ENCODE measurements at places on chromosomes 7 and 10. TPM values are rescaled to one million over a fixed set of nuclear protein-coding genes. Genes with fewer than 3 reads are reported as not detected.

DNA sequence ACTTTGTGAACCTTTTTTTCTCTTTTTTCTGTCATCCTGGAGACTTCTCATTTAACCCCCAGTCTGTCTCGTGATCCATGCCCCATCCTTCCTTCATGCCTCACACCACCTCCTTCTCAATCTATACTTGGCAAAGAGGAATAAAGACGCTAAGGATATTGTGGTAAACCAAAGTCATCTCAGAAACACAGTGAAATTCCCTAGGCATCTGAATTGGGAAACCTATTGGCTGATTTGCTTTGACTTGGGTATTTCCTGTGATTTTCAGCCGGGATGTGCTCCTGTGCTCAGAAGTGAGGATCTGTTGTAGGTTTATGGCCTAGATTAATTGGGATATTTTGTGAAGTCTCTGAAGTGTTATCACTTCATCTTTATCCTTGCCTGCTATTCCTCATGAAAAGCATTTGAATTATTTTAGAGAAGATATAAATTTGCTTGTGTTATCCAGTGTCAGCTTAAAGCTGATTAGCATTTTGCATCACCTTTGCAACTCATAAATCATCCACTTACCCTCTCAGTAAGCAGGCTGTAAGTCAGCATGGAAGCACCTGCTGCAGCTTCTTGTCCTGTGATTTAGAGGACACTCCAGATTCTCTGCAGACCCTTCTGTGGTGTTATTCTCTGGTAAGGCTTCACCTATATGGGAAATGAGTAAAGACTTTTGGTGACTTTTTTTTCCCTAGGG is 138.0 kb downstream of the AUTS2 start:
- H3K36me3 ChIP-seq: no peaks in the 10 kb centered on the region
- no peak overlapping the region for H3K4me3 ChIP-seq
- no peak overlapping the region for H3K27ac ChIP-seq
- no peak for DNase-seq

DNA sequence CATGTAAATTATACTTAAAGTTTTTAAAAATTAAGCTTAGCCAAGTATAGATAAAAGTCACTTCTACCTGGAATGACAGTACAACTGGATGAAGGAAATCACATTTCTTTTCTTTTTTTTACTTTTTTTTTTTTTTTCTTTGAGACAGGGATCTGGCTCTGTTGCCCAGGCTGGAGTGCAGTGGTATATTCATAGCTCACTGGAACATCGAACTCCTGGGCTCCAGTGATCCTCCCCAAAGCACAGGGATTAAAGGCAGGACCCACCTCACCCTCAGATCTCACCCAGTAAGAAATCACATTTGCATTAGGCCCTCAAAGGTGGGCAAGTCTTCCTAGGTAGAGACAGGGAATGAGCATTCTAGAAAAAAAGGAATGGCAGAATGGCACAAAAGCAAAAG is 69.5 kb upstream of the C1GALT1 start:
- H3K27ac ChIP-seq: no peak overlapping the region
- no peak overlapping the region for H3K4me3 ChIP-seq
- no peaks in the 10 kb centered on the region for H3K27me3 ChIP-seq

DNA sequence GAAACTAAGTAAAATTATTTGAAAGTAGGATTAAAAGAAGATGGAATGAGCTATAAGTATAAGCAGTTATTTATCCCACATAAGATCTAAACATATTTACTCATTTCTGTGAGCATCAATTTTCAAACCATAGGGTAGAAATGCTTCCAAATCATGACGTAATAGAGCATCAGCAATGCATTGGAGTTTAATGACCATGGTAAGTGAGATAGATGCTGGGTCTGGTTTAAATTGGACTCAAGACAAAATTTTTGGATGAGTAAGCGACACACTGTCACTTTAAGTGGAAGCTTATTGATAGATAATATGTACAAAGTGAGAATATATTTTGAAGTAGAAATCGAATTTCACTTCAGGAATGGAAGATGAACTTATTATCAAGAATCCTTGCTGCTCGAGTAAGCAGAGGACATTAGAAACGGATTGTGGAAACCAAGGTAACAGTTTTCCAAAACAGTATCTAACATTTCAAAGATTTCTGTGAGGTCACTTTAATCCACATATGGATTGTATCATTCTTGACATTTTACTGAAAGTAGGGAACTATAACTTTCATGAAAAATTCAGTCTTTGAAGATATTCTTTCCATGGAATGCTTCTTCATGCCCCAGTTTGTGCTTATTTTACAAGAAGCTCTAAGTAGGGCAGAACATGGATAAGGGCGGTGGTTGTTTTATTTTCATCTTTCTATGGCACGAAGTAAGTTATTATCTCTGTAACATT is 85.8 kb downstream of the AGMO start:
- H3K36me3 ChIP-seq: no peaks in the 10 kb centered on the region
- no peak for DNase-seq
- H3K4me1 ChIP-seq: no peaks in the 10 kb centered on the region
- no peak overlapping the region for H3K27ac ChIP-seq
- peaks cover 11% of the 10 kb centered on the region for H3K27me3 ChIP-seq

- no peaks in the 10 kb centered on the region for H3K27me3 ChIP-seq
- no peak for DNase-seq
- no peak overlapping the region for H3K4me3 ChIP-seq
- H3K36me3 ChIP-seq: no peaks in the 10 kb centered on the region
Observed at GRCh38 chr10:14389981-14390590, 59.4 kb upstream of the FRMD4A start.

GRCh38 chr10:387909-388660 is 252.8 kb downstream of the ZMYND11 start:
- DNase-seq: no peak
- no peaks in the 10 kb centered on the region for H3K36me3 ChIP-seq
- H3K4me1 ChIP-seq: no peaks in the 10 kb centered on the region
- H3K27me3 ChIP-seq: no peaks in the 10 kb centered on the region
- H3K27ac ChIP-seq: no peak overlapping the region
- no peak overlapping the region for H3K4me3 ChIP-seq

DNA sequence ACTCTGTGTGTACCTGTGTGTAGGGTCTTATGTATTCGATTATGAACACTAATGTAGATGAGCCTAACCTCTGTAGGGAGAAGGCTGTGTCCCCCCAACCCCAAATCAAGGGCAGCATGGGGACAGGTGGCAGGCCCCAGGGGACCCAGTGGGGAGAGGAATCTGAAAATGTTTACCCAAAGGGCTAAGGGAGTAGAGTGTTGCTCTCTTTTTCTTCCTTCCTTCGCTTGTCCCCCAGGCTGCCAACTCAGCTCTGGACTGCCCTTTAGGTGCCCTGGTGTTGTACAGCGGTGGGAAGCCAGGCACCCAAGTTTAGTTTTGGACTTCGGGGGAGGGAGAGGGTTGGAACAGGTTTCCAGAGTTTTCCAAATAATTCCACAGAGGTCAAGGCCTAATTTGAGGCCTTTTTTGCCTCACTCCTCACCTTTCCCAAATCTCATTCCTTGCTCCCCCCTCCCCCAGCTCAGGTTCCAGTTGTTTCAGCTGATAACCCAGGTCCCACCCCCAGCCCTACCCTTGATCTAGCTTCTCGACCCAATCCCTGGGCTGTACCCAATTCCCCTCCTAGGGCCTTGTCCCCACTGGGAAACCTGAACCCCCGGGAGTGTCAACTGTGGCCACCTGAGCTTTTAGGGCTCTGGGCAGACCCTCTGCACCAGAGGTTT is 9.1 kb upstream of the PAX2 start:
- no peak overlapping the region for H3K4me3 ChIP-seq
- no peaks in the 10 kb centered on the region for H3K4me1 ChIP-seq
- peaks cover 45% of the 10 kb centered on the region for H3K27me3 ChIP-seq
- H3K27ac ChIP-seq: no peak overlapping the region
- no peaks in the 10 kb centered on the region for H3K36me3 ChIP-seq
- no peak for DNase-seq

GRCh38 chr10:33337326-33337957 is 3.0 kb upstream of the NRP1 start:
- peak; percentile 90 for DNase-seq
- peak overlapping the region; percentile 86 for H3K27ac ChIP-seq
- H3K36me3 ChIP-seq: peaks cover 15% of the 10 kb centered on the region
- no peaks in the 10 kb centered on the region for H3K27me3 ChIP-seq
- peak overlapping the region; percentile 69 for H3K4me3 ChIP-seq
- peaks cover 53% of the 10 kb centered on the region for H3K4me1 ChIP-seq

DNA sequence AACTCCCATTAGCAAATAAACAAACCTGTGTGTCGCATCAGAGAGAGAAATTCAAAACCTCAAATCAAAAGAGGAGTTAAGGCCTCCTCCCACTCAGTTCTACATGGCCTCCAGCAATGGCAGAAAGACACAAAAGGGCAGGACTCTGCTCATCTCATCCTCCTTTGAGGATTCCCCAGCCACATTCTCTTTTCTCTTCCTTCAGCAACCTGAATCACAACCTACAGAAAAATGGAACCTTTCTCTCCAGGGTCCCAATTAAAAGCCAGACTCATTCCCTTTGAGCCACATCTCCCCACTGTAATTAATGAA is 7.9 kb downstream of the OSBPL3 start:
- H3K27me3 ChIP-seq: no peaks in the 10 kb centered on the region
- DNase-seq: no peak
- H3K4me1 ChIP-seq: peaks cover 39% of the 10 kb centered on the region
- no peaks in the 10 kb centered on the region for H3K36me3 ChIP-seq
- H3K4me3 ChIP-seq: no peak overlapping the region
- no peak overlapping the region for H3K27ac ChIP-seq

DNA sequence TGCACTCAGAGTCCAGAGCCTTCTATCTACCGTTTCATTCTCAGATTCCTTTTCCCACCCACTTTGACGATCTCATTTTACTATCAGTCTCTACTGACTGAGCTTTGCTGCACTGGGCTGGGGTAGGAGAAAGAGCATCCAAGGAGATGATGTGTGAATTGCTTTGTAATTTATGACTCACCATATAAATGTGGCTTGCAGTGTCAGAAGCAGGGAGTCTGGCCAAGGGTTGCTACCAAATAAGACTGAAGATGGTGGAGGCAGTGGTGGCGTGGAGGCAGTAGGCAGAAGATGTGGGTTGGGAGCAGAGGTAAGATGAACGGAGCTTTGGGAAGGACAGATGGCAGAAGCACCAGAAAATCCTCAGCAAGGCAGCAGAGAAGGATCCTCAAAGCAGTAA is 73.3 kb upstream of the AGK start:
- H3K4me3 ChIP-seq: no peak overlapping the region
- H3K4me1 ChIP-seq: no peaks in the 10 kb centered on the region
- peaks cover 55% of the 10 kb centered on the region for H3K27me3 ChIP-seq
- no peak overlapping the region for H3K27ac ChIP-seq
- peak; percentile 4 for DNase-seq

DNA sequence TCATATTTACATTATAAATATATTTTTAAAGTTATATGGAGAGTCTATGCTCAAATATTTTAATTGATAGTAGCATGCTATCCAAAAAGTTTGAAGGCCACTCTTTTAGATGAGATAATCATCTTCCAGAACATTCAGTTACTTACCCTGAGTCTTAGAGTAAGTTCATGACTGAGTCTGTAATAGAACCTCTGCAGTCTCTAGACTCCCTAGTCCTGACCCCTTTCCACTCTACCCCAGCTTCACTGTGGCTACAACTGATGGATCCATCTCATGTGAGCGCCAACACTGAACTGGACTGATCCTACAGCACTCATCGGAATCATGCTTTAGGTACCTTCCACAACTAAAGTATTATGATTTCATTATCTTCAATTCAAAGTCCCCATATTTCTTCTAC is 10.1 kb downstream of the HACD1 start:
- no peak overlapping the region for H3K4me3 ChIP-seq
- no peaks in the 10 kb centered on the region for H3K36me3 ChIP-seq
- no peaks in the 10 kb centered on the region for H3K4me1 ChIP-seq
- no peaks in the 10 kb centered on the region for H3K27me3 ChIP-seq
- no peak overlapping the region for H3K27ac ChIP-seq

DNA sequence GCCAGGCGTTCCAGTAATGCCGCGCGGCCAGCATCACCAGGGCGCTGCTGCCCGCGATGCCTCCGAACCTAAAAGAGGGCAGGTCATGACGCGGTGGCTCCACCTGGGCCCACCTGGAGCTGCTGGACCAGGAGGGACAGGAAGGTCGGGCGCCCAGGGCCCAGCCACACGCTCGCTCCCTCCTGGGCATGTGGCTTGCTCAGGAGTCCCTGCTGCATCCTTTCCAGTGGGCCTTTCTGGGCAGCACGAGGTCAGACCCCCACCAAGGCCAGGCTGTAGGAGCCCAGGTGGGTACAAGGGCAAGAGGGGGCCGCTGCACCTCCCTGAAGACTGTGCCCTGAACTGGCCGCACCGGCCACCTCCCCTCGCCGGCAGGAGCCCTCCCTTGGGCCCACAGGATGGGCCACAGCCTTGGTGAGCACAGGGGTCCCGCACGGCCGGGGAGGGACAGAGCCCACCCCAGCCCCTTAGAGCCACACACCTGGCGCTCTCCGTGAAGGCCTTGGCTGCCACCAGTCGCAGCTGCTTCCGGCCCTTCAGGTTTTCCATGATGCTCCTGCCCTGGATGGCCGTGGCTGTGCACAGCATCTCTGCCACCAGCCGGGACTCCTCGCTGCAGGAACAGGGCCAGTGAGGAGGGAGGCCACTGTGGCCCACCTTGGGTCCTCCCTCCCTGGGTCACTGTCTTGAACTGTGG is 43.2 kb downstream of the CFAP46 start:
- H3K36me3 ChIP-seq: no peaks in the 10 kb centered on the region
- no peak overlapping the region for H3K4me3 ChIP-seq
- peaks cover 47% of the 10 kb centered on the region for H3K27me3 ChIP-seq
- DNase-seq: no peak

DNA sequence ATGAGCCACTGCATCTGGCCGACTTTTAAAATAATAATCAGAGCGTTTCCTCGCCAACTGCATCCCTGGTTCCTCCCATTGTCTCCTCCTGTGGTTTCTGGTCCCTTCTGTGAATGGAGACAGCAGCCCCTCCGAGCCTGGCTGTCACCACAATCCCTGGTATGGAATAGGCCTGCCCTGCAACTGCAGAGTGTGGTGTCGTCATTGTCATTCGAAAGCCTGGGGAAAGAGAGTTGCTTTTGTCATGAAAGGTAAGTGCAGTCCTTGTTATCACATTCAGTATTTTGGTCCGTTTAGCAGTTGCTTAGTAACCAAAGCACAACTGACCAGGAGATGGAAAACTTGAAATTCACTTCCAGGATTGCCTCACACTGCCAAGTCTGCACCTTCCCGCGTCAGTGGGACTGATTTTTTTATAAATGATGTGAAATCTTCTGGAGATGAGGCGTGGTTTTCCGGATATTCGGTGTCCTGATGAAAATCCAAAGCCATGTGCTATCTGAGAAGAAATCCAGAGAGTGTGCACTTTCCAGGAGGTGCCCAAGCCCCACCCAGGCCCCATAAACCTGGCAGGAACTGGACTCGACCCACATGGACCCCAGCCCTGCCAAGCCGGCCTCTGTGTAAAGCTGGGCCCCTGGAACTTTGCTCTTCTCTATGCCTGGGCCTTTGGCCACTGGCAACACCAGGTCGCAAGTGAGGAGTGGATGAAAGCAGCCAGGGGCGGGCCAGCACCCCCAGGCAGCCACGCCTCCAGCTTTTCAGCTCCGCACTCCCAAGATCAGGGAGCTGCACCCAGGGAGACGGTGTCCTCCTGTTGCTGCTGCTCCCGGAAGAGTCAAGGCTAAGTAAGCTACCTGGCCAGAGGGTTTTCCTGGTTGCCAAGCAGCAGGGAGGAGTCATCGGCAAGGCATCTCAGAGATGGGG is 133.7 kb upstream of the SH2B2 start:
- H3K4me3 ChIP-seq: no peak overlapping the region
- no peaks in the 10 kb centered on the region for H3K27me3 ChIP-seq
- peaks cover 13% of the 10 kb centered on the region for H3K4me1 ChIP-seq
- DNase-seq: peak; percentile 34

Gene SLC26A3
- total RNA-seq: not detected

Gene CYP3A4
- total RNA-seq: not detected

Gene HMX3
- not detected for total RNA-seq

Gene VIPR2
- not detected for total RNA-seq

Gene MCM10
- total RNA-seq: 16.1 TPM

Gene ABCC2
- 2.4 TPM for total RNA-seq

Gene PNLIPRP2
- total RNA-seq: not detected

All from PC-3 (cell line).